Kidney epithelial cell (primary cell): ENCODE measurements at places on chromosomes 2 and 18. TPM values are rescaled to one million over a fixed set of nuclear protein-coding genes. Genes with fewer than 3 reads are reported as not detected.

Gene PUS10
- 4.4 and 8.9 TPM in 2 replicates for total RNA-seq

Gene THSD7B
- 0.04 and 0.62 TPM in 2 replicates for total RNA-seq

DNA sequence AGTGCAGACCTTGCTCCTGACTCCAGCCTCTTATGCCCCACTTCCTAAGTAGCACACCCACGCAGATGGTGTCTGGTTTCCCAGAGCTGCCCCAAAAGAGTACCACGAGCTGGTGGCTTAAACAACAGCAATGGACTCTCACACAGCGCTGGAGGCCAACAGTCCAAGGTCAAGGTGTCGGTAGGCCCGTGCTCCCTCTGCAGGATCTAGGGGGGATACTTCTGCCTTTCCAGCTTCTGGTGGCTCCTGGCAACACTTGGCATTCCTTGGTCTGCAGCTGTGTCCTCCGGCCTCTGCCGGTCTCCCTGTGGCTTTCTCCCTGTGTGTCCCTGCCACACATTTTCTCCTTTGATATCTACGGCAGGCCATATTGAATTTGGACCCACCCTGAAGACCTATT is 99.0 kb downstream of the TSHZ1 start:
- no peak for DNase-seq

- no peak for DNase-seq
Measured at GRCh38 chr2:203909261-203909967, 27.1 kb upstream of the ICOS start.

- no peak for DNase-seq
Measured at GRCh38 chr2:12755384-12755783, 38.6 kb downstream of the TRIB2 start.

DNA sequence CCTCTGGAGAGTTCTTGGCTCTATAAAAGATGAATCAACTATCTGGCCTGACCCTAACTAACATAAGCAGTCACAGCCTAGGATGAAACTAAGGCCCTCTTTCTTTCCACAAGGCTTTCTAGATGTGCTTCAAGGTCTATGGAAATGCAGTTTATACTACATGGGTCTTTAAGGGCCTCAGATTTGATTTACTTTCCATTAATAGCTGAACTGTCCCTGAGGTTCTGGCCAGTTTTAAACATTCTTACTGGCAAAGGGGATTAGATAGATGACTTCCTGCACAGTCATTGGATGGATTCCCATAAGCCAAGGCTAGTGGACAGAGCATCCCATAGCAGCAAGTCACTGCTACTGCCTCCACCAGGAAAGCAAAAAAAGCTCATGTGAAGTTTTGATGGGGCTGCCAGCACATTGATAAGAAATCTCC is 38.1 kb upstream of the LCLAT1 start:
- DNase-seq: no peak

DNA sequence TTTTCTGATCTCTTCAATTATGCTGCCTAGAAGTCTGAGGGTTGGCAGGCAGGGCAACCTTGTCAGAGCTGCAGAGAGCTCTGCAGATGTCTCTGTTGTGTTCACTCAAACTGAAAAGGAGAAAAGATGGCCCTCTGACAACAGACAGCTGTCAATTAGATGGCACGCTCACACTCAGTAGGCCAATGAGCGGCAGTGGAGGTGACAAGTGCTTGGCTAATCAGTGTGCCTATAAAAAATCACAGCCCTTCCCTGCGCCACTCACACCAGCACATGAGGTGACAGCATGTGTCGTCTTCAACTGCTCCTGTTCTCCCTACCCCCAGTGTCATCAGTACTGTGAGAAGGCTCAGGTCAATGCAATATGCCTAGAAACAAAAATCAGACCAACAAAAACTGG is 203.9 kb downstream of the TCF4 start:
- DNase-seq: no peak

- DNase-seq: no peak
Measured at GRCh38 chr2:238670111-238670585, 177.7 kb upstream of the TWIST2 start.
